ENCODE measurements at places on chromosomes 5 and 9. TPM values are rescaled to one million over a fixed set of nuclear protein-coding genes. Genes with fewer than 3 reads are reported as not detected.

DNA sequence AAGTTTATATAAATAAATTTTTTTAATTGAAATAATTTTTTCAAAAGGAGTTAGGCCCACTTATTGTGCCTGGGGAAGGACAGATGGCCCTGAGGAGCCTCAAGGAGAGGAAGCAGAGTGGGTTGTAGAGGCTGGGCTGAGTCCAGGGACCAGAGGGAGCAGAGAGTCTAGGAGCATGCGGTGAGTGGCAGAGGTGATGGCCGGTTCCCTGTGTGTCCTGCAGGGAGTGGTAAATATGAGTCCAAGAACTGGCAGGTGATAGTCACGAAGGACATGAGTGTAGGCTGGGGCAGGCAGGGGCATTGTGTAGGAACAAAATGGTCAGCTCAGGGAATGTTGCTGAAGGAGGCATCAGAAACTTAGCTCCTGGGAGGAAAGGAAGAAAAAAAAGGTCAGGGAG, 8.3 kb upstream of the BTNL9 start:
- DNase-seq: no peak

TRPM3 gene
- total RNA-seq: 0.40 TPM

FAT2 gene
- total RNA-seq: not detected

SV2C gene
- not detected for total RNA-seq

DNA sequence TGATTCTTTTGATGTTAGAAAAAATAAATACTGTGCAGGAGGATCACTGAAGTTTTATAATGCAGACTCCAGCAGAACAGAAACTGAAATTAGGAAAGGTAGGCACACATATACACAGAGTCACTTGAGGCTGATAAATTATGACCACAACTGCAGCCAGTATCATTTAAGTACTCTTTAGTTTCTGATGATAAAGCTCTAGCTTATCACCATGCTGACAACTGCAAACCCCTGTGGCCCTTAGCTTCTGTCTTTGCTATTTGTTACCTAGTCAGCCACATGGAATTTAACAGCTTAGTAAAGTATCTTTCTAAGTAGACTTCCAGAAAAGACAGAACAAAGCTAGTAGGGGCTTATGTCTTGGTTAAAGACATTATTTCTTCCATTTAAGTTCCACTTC, 734.8 kb upstream of the CDH6 start:
- DNase-seq: no peak

ZNF366 gene
- total RNA-seq: 1.3 TPM

LEAP2 gene
- total RNA-seq: under 0.01 TPM

ADAMTSL1 gene
- 0.99 TPM for total RNA-seq

GRCh38 chr9:89743573-89744254, 138.9 kb downstream of the GADD45G start:
- DNase-seq: no peak

DNA sequence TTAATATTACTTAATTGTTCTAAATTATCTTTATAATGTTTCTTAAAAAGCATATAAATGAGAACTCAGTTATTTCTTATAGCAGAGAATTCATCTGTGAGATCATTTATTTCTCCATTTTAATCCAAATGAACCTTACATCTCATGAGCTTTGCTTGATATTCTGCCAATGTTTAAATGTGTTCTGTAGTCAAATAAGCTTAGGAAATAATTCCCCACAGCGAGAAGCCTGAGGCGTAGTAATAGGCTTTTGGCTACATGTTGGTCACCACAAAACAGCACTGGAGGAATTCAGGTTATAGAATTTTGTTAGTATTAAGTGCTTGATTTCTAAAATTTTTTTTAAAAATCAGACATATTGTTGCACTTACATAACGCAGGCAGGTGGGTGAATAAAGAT, 585.3 kb upstream of the RORB start:
- no peak for DNase-seq

POU5F2 gene
- total RNA-seq: 0.22 TPM

GRIN1 gene
- total RNA-seq: under 0.01 TPM

TLX3 gene
- not detected for total RNA-seq

ANGPTL2 gene
- 7.6 TPM for total RNA-seq

GRCh38 chr5:58666598-58667581, 84.0 kb downstream of the RAB3C start:
- peak; percentile 97 for DNase-seq

- no peak for DNase-seq
Measured at GRCh38 chr9:4499917-4500316, 9.6 kb downstream of the SLC1A1 start.

DNA sequence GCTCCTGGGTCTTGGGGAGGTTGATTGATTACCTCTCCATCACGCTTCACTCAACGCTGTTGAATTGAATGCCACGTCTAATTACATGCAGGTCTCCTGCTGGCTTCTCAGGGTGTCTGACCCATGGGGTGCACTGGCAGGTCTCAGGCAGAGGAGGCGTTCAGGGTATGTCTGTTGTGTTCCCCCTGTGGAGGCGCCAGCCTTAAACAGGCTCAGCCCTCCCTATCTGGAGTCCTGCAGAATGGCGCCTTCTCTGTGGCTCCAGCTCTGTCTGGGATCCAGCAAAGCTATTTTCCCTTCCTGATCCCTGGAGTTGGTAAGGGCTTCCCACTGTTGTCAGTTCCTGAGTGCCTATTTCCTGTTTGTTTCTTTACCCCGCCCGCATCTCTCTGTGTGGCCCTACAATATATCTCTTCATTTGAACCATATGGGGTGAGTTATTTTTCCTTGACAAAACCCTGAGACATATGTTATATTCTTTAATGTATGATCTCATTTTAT, 150.0 kb downstream of the NTRK2 start:
- no peak for DNase-seq

NEK6 gene
- total RNA-seq: 20.6 TPM

- DNase-seq: no peak
Measured at GRCh38 chr5:150596826-150597225, 43.6 kb upstream of the SYNPO start.

DNA sequence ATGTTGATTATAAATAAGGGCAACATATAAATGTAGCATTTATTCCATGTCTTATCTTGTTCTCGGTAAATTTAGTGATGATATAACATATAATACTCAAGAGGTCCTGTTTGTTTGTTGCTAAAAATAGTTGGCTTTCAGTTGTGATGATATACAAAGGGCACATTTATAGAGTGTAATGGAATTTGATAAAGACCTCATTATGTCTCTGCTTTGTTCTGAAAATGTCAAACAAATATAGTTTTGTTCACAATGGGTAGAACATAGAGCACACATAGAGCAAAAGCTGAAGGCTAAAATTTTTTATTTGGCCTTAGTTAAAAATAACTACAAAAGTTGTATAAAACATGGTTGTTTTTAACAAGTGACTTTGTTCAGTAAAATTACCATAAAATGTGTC, 477.1 kb upstream of the SMC2 start:
- no peak for DNase-seq

DNA sequence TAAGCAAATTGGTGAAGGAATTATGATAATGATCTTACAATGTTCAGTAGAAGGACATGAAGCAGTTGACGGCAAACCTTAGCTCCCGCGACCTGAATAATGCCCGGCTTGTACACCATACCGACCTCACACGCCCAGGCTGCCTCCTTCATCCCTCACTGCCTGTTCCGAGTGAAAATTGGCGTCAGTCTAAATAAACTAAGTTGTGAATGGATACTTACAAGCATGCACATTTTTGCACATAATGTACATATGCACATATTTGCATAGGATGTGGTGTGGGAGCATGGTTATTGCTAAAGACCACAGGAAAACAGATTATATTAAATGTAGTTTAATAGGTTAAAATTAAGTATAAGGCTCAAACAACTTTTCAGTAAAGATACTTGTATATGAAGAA, 14.9 kb downstream of the OR2Y1 start:
- no peak for DNase-seq

GRCh38 chr9:27437652-27438373, 86.3 kb upstream of the IFNK start:
- no peak for DNase-seq

DNA sequence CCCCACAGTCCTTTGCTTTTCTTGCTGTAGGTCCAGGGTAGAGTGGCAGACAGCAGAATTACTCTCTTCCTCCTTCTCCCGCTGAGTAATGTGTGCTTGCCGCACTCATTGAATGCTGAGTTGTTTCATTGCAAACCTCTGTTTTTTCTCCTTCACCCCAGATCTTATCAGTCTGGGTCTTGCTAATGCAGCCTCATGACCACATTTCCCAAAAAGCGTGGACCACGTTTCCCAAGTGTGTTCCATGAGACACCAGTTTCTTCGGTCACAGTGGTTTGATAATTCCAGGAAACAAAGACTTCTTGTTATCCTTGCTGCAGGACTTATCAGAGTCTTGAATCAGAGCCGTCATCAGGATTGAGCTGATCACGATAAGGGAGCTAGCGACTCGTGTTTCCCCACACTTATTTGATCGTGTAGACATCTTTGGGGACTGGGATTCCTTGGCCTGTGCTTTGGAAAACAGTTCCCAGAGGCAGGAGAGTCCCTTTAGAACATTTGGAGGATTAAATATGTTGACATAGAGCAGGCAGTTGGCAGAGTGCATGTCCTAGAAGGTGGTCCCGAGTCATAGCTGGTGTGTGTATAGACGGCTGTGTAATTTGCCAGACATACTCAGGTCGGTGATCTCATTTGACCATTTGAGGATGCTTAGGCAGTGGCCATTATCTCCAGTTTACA, 4.4 kb downstream of the LRRC8A start:
- peak; percentile 85 for DNase-seq

OR1L1 gene
- total RNA-seq: not detected

- no peak for DNase-seq
Measured at GRCh38 chr5:5780253-5780652, 357.8 kb downstream of the ICE1 start.

SLC36A3 gene
- not detected for total RNA-seq

- DNase-seq: no peak
Measured at GRCh38 chr9:76453785-76454184, 5.2 kb upstream of the GCNT1 start.

GRCh38 chr5:446883-447263, 3.9 kb downstream of the EXOC3 start:
- DNase-seq: peak; percentile 61

DNA sequence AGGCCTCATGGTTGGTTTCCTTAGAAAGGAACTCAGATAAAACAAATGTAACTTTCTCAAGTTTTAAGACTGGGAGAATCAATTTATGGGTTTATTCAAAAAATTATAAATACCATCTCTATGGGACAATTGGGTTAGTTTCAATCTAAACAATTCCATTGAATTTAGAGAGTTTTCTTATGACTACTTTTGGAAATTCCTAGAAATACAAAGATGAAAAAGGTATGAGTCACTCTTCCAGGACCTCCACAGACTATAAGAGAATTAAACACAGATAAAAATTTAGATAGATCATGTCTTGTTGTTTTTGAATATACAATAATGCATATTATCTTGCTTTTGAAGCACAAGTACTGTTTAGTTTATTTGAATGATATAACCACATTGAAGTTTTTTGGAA, 188.7 kb downstream of the CHSY3 start:
- DNase-seq: no peak

ST8SIA4 gene
- total RNA-seq: 3.0 TPM

FNIP1 gene
- total RNA-seq: 31.0 TPM

TGFBR1 gene
- 13.5 TPM for total RNA-seq

DNA sequence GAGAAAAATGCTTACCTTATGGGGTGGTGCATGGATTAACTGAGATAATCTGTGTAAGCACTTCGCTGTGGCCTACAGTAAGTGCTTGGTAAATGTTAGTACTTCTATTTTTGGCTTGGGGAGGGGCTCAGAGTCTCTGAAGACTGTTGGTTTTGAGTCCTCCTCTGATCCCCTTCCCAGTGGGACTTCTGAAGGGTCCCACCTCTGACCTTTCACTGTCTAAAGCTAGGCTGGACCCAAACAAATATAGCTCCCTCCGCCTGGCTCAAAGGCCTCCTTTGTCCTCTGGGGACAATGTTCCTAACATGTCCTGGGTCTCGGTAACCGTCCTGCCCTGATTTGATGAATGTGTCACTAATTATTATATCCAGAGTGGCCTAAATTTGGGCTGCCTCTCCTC, 34.8 kb downstream of the CAMK2A start:
- no peak for DNase-seq

DNA sequence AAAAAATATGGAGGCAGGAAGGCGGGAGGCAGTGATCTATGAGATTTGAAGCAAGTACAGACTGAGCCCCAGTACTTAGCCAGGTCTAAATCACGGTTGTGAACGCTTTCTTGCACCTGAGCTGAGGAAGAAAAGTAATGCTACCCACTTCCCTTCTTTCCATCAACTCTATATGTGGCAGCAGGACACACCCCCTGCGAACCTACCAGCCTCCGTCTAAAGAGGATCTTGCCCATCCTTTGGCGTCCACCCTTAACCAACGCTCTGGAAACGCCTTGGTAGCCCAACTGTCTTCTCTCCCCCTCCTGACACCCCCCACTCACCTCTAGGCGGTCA, 545 bp downstream of the HMGCS1 start:
- no peak for DNase-seq

DNA sequence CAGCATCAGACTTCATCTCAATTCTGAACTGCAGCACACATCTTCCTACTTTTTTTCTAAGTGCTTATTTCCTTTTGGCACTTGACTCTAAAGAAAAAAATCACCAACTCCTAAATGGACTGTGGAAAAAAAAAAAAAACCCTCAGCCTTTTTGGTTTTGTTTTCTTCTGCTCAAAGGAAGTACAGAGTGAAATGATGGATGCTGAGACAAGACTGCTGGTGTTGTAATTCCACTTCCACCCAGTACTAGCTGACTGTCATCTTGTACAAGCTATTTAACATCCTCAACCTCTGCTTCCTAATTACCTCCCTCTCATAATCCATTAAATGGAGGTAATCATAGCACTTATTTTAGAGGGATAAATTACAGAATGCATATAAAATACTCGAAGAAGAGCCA, 171.5 kb upstream of the GNA14 start:
- DNase-seq: peak; percentile 74

GRCh38 chr5:78627175-78627574, 21.4 kb downstream of the LHFPL2 start:
- DNase-seq: peak; percentile 49

GRCh38 chr5:36305571-36306326, 4.0 kb upstream of the RANBP3L start:
- DNase-seq: peak; percentile 60

DNA sequence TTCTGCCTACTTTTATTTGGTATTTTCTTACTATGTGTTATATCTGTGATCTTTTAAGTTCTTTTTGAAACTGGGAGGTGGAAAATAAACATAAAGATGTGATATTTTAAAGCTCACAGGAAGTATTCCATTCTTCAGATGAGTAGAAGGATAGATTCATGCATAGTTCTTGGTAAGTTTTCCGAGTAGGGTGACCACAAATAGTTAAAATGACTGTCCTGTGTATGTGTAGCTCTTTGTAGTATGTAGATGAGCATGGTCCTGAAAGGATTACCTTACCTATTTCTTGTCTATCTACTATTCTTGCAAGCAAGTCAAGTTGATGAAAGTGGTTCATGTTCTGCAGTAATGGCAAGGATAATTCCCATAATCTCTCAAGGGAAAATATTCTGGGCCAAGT, 47.7 kb downstream of the SRFBP1 start:
- no peak for DNase-seq

- no peak for DNase-seq
Measured at GRCh38 chr5:31477516-31477915, 54.4 kb downstream of the DROSHA start.

FAM153A gene
- not detected for total RNA-seq

Measured in lung microvascular endothelial cell (primary cell).